H1 (cell line): ENCODE measurements at places on chromosomes 7 and 10. TPM values are rescaled to one million over a fixed set of nuclear protein-coding genes. Genes with fewer than 3 reads are reported as not detected.

CDC14C gene
- total RNA-seq: not detected in 2 replicates

EXOC6 gene
- 3.9 and 4.5 TPM in 2 replicates for total RNA-seq

TMEM213 gene
- total RNA-seq: 0.67 TPM in 1 of 2 replicates, not detected in the other

MIOS gene
- 46.5 and 50.7 TPM in 2 replicates for total RNA-seq

MYL7 gene
- 3.3 and 3.6 TPM in 2 replicates for total RNA-seq

DNA sequence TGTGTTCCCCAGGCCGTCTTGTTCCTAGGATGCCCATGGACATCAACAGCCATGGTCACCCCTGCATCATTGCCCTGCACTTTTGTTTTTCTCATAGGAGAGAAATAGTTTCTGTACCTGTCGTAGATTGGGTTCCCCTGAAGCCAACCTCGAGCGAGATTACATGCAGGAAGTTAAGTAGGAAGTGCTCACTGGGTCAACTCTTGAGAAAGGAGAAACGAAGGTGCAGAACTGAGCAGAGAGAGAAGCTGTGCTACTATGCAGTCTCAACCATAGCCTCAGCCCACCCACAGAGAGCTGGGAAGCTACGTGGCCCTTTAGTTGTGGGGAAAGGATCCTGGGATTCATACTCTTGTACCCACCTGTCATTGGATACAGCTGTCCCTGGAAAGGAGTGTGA is 165.2 kb downstream of the HERPUD2 start:
- DNase-seq: no peak
- H3K27ac ChIP-seq: no peak overlapping the region
- no peak overlapping the region for H3K4me3 ChIP-seq
- H3K36me3 ChIP-seq: no peaks in the 10 kb centered on the region

DNA sequence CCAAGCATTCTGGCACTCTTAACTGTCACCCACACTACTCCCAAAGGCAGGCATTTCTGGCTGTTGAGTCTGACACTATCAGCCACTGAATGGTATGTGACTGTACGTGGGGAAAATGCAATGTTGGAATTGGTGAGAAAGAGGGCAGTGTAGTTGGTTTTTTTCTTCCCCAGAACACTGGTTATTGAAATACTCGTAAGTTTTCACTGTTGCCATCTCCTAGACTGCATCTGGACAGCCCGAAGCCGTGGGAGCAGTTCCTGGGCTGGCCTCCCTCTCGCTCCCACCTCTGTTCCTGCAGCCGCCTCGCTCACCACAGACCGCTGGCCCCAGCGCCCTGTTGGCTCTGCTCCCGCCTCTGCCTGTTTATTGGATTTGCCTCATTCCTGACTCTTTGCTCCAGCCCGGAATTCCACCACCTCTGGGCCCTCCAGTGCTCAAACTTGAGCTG is 5.7 kb downstream of the PLCE1 start:
- H3K4me1 ChIP-seq: no peaks in the 10 kb centered on the region
- no peaks in the 10 kb centered on the region for H3K36me3 ChIP-seq
- H3K27ac ChIP-seq: no peak overlapping the region
- DNase-seq: no peak

GRCh38 chr7:138932870-138933269 is 48.3 kb downstream of the KIAA1549 start:
- no peak for DNase-seq
- no peak overlapping the region for H3K4me3 ChIP-seq
- no peaks in the 10 kb centered on the region for H3K27me3 ChIP-seq
- no peak overlapping the region for H3K27ac ChIP-seq

DNA sequence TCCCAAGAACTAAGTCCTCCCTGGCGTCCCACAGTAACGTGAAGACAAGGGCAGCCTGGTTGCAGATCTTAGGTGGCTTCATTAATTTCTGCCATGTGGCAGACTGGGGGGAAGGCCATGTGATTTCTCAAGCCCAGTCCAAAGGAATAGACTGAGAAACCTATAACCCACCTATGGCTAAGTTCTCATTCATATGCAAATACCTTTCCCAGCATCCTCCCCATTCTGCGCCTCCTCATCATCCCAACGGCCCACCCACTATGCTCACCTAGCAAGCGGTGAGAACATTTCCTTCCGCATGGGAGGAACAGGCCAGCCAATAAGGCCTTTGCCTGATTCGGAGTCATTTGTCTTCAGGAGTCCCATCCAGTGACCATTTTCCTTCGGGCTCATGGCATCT is 8.2 kb upstream of the CLEC2L start:
- no peak overlapping the region for H3K4me3 ChIP-seq
- no peak overlapping the region for H3K27ac ChIP-seq
- H3K4me1 ChIP-seq: no peaks in the 10 kb centered on the region
- DNase-seq: no peak
- no peaks in the 10 kb centered on the region for H3K36me3 ChIP-seq

GRCh38 chr7:30613366-30614325 is 19.0 kb downstream of the GARS1 start:
- no peak overlapping the region for H3K27ac ChIP-seq

- no peaks in the 10 kb centered on the region for H3K36me3 ChIP-seq
- no peak overlapping the region for H3K4me3 ChIP-seq
- no peak overlapping the region for H3K27ac ChIP-seq
- peaks cover 4% of the 10 kb centered on the region; the same call in 1 of the 2 replicates for H3K4me1 ChIP-seq
These were observed 97.2 kb downstream of the COBL start for GRCh38 chr7:51219261-51219988.

DNA sequence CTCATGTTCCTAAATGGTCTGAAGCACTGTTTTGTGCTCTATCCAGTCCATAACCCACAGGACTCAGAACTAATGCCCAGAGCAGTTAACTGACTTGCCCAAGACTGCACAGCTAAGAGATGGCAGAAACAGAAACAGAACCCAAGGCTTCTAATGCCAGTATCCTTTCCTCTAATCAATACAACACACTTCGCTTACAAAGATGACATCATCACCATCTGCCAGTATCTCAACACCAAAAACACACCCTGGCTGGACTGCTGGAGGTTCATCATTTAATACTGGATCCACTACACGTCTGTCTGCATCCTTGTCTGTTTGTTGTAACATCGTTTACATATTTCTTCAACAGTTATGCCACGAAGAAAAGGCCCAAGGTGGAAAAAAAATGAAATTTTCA is 165.3 kb downstream of the SFMBT2 start:
- H3K27ac ChIP-seq: no peak overlapping the region
- no peaks in the 10 kb centered on the region for H3K4me1 ChIP-seq
- no peaks in the 10 kb centered on the region; the same call in 1 of the 2 replicates for H3K36me3 ChIP-seq
- no peak overlapping the region for H3K4me3 ChIP-seq
- no peak for DNase-seq

DNA sequence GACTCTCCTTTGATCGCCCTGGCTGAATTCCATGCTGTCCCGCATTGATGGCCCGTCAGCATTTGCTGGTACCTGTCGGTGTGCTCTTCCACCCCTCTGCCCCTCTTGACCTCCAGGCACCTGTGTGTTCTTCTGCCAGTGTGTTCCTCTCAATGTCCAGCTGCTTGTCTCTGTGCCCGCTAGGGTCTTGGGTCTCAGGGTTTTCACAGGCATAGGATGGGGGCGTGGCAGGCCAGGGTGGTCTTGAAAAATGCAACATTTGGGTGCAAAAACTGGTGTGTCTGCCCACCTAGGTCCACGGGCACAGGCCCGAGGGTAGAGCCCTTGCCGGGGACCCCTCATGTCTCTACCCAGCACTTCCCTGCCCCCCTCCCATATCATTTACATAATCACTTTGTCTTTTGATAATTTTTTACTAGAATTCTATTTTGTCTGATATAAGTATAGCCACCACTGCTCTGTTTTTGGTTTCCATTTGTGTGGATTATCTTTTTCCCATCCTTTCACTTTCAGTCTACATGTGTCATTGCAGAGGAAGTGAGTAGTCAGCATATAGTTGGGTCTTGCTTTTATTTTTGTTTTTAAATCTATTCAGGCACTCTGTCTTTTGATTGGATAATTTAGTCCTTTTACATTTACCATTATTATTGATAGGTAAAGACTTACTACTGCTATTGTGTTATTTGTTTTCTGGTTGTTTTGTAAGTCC is 46.6 kb upstream of the ADRA2A start:
- H3K36me3 ChIP-seq: no peaks in the 10 kb centered on the region
- H3K4me3 ChIP-seq: no peak overlapping the region
- no peak overlapping the region for H3K27ac ChIP-seq

DNA sequence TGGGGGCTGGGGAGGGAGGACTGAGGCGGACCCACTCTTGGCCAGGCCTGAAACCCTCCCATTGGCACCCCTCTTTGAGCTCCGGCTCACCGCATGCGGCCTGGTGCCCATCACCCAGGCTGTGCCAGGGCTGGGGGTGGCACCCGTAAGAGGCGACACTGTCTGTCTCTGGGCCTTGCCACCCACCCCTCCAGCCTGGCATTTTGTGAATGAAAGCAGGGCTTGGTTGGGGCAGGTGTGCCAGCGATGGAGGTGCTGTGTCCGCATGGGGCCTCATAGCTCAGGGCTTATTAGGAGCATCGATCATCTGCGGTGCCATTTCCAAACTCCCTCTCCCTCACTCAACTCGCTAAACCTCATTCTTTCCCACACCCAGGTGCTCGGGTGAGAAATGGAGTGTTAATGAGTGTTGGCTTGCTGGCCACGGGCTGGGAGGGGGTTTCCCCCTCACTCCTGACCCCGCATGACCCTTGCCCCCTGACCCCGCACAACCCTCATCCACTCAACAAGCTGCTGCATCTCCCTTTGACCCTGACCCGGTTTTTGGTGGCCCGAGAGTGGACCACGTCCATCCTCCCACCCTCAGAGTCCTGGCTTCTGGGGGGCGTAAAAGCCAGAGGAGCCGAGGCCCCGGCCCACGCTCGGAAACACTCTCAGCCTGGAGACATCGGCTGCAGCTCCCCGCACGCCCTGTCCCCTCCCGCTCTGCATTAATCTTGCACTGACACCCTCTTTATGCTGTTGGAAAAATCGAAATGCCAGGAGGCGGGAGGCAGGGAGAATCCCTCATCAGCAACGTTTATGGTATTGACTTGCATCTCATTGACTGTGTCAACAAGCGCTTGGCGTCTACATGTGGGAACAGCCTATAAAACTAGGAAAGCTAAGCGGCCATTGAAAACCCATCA is 161.2 kb downstream of the DNAJB6 start:
- H3K4me1 ChIP-seq: no peaks in the 10 kb centered on the region
- DNase-seq: peak; percentile 14
- H3K27me3 ChIP-seq: peaks cover 10% of the 10 kb centered on the region
- no peaks in the 10 kb centered on the region for H3K36me3 ChIP-seq

GRCh38 chr7:2934211-2934731 is 90.2 kb upstream of the GNA12 start:
- no peak for DNase-seq
- no peaks in the 10 kb centered on the region for H3K27me3 ChIP-seq
- no peak overlapping the region for H3K27ac ChIP-seq
- H3K4me1 ChIP-seq: no peaks in the 10 kb centered on the region
- 0 out of 2 replicates have a peak, but pooled peaks cover 2% of the 10 kb centered on the region for H3K36me3 ChIP-seq
- no peak overlapping the region for H3K4me3 ChIP-seq

DNA sequence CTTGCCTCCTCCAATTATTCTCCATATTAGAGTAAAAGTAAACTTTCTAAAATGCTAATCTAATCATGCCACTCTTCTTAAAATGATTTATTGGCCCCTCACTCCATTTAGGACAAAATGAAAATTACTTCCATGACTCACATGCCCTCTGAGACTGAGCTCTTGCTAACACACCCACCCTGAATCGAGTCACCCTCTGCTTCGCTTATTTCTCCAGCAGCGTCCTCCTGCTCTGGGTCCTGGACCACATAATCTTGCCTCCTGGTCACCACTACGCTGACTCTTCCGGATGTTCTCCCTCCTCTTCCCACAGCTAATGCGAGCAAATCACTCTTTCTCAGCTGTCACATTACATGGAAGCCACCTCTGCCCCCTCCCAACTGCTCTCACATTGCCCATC is 384.0 kb upstream of the FZD8 start:
- no peaks in the 10 kb centered on the region for H3K36me3 ChIP-seq
- no peak overlapping the region for H3K4me3 ChIP-seq
- H3K27ac ChIP-seq: no peak overlapping the region
- no peaks in the 10 kb centered on the region for H3K27me3 ChIP-seq
- DNase-seq: no peak
- H3K4me1 ChIP-seq: 0 out of 2 replicates have a peak, but pooled peaks cover 2% of the 10 kb centered on the region

GRCh38 chr10:29397221-29397620 is 108.4 kb downstream of the LYZL1 start:
- DNase-seq: no peak
- no peak overlapping the region for H3K4me3 ChIP-seq
- no peaks in the 10 kb centered on the region for H3K27me3 ChIP-seq
- no peaks in the 10 kb centered on the region for H3K4me1 ChIP-seq

- no peak overlapping the region for H3K4me3 ChIP-seq
- no peak overlapping the region for H3K27ac ChIP-seq
- DNase-seq: no peak
- H3K4me1 ChIP-seq: no peaks in the 10 kb centered on the region
- no peaks in the 10 kb centered on the region for H3K27me3 ChIP-seq
These were observed 368.1 kb downstream of the MDFIC start for GRCh38 chr7:115289971-115290370.

DNA sequence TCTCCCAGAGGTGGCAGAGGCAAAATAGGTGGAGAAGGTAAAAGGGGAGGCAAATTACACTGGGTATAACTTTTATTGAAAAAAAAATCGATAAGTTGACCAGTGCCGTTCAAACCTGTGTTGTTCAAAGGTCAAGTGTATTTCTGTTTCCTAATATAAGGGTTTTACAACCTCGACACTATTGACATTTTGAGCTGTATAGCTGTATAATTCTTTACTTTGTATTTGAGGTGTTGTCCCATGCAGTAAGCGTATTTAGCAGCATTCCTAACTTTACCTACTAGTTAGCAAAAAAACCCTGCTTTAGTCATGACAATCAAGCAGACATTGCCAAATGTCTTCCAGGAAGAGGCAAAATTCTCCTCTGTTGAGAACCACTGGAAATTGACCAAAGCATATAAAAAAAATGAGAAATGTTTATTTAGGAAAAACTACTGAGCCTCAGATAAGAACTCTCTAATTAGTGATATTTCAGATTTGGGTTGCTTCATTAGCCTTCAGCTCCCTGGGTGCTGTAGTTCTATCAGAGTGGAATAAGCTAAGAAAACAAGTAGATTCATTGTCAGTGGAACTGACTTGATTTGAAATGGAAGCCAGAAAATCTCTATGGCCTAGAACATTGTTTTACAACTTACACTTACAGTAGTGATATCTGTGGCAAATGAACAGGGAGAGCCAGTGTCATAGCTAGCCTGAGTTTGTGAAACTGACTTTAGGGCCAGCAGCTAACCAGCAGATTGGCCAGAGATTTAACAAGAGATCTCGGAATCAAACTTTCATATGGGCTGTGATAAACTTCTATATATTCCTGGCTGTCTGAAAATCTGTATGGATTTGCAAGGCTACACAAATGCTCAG is 331.6 kb downstream of the DGKB start:
- no peak overlapping the region for H3K4me3 ChIP-seq
- H3K36me3 ChIP-seq: no peaks in the 10 kb centered on the region
- no peak overlapping the region for H3K27ac ChIP-seq
- H3K27me3 ChIP-seq: no peaks in the 10 kb centered on the region
- DNase-seq: no peak

DNA sequence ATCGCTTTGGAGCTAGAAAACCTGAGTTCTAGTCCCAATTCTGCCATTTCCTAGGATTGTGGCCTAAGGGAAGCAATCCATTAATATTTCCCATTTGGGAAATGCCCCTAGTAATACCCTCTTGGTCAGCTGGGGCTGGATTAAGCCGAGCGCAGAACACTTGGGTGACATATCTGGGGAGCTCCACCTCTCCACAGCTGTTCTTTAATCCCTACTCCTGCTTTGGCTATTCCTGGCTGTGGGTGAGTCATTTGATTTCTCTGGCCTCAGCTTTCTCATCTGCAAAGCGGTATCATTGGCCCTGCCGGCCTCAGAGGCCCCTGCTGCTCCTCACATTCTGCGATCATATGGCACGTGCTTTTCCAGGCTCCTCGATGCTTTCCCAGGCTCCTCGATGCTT is 108.3 kb downstream of the BUB3 start:
- H3K27me3 ChIP-seq: no peaks in the 10 kb centered on the region
- no peak overlapping the region for H3K27ac ChIP-seq
- no peaks in the 10 kb centered on the region for H3K36me3 ChIP-seq
- no peak overlapping the region for H3K4me3 ChIP-seq
- no peaks in the 10 kb centered on the region for H3K4me1 ChIP-seq
